ENCODE measurements at places on chromosomes 5 and 9.
A peak's percentile ranks its signal among the peaks of the same experiment; 100 is the strongest.

DNA sequence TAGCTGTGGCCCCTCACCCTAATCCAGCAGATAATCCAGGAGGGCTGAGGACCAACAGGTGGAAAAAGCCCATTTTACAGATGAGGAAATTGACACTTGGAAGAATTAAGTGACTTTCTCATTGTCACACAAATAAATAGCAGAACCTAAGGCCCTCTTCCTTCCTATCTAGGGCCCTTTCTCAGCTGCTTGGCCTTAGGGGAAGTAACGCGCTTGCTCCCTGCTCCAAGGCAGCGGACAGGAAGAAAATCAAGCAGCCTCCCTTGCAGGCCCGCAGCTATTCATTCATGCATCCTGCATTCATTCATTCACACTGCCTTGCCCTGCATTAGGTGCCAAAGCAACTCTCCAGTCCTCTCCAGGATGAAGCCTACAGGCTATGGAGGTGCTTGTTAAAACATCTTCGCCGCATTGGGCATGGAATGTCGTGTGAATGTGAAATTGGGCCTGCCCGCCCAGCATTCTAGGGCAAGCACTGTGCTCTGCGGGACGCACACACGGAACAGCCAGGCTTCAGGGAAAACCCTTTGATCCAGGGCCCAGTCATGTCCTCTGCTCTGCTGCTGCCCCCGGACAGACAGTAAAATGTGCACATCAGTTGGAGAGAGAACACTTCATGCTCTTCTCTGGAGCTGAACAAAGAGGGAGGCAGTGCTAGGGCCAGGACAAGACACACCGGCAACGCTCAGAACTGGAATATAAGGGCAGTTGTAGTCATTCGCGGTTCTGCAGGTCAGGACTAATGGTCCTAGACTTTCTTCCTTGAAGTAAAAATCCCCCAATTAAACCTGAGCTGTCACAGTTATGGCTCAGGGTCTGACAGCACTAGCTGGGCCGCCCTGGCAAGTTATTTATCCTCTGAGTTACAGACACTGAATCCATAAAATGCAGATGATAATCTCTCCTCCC is 166.0 kb downstream of the COL23A1 start:
- no peak for DNase-seq

DNA sequence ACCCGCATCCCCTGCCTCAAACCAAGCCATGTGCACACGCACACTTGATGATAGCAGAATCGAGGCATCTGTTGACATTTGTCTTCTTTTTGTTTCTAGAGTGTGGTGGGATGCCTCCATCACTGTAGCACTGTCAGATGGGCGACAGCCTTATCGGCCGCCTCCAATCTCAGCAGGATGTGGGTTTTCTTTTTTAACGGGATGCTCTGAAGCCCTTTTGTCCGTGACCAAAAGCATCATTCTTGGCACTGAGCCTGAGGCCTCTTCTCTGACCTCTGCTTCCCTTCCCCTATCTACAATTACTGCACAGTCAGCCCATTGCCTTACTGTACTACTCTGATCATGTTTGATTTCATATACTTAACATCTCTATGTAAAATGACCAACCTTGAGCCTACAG is 78.3 kb downstream of the LMNB1 start:
- DNase-seq = no peak

DNA sequence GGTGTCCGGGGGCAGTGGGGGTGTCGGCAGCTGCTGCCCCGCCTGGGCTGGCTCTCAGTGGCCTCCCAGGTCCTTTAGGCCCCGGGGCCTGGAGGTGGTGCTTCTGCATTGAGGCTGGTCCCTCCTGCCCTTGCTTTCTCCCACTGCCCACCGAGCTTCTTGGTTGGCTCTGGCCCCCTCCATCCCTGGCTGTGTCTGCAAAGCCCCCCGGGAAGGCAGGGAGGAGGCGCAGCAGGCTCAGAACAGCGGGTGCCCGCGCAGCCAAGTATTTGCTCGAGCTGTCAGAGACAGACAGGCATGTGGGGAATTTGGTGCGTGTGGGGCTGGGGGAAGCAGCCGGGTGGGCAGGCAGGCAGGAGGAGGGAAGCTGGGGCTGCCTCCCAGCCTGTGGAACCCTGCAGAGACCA is 11.5 kb downstream of the CXXC5 start:
- DNase-seq = no peak

GRCh38 chr9:95459851-95460517 is 56.8 kb downstream of the PTCH1 start:
- DNase-seq = no peak

- no peak for DNase-seq
These were observed 65.6 kb downstream of the POU5F2 start for GRCh38 chr5:93675460-93676450.

DNA sequence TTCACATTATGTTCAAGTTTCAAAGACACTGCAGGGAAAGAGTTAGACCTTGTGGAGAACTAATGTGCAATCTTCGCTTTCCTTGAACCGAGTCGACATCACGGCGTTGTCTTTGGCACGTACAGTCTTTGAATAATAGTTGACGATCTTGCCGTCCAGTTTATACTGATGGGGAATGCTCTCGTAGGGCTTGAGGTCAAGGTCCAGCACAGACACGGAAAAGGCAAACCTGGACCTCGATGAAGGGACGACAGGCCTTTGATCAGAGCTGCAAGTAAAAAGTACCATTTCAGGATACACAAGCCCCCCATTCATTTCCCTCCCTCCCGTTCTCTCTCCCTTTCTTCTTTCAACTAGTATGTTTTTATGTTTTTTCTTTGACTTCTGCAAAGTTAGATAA is 54.1 kb downstream of the IPPK start:
- no peak for DNase-seq

- no peak for DNase-seq
These were observed 222.3 kb upstream of the KIF2A start for GRCh38 chr5:62083661-62084060.

DNA sequence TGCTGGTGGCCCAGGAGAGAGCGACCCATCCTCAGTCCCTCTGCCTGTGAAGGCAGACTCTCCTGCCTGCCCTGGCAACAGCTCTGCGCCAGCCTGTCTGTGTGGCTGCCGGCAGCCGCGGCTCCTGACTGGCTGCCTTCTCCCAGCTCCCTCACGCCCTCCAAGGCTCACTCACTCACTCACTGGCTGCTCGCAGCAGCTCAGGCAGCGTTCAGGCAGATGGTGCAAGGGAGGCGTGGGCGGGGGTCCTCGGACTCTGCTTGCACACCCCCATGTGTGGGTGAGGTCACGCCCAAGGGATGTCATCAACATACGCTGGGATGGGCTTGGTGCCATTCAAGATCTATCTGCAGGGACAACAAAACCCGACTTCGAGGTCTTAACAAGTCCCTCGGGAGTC is 66.7 kb downstream of the DAB2IP start:
- no peak for DNase-seq

DNA sequence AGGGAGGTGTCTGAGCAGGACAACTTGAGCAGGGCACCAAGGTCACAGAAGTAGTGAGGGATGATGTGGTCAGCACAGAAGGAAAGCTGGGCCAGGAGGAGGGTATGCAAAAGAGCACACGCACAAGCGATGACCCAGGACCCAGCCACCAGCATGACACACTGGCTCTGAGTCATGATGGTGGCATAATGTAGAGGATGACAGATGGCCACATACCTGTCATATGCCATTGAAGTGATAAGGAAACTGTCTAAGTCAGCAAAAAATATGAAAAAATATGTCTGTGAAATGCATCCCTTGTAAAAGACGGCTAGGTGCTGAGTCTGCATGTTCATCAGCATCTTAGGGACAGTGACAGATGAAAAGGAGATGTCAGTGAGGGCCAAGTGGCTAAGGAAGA is 380 bp downstream of the OR1J1 start:
- no peak for DNase-seq

GRCh38 chr5:126926187-126926586 is 104.2 kb downstream of the MARCHF3 start:
- DNase-seq = no peak

DNA sequence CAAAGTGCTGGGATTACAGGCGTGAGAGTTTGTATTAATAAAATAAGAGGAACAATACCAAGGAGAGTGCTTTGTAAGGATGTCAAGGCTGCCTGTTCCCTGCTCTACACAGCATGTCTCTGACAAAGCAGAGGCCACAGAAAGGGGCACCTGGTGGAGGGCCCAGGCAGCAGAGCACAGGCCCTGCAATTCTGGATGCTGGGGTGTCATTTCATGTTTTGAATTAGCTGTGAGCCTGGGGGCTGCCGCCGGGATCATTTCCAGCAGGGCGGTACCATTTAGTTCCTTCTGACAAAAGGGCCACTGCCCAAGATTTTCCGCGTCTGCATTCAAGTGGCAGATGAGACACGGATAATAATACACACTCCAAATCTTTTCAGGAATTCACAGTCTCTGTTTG is 396.9 kb downstream of the GADD45G start:
- DNase-seq = no peak

DNA sequence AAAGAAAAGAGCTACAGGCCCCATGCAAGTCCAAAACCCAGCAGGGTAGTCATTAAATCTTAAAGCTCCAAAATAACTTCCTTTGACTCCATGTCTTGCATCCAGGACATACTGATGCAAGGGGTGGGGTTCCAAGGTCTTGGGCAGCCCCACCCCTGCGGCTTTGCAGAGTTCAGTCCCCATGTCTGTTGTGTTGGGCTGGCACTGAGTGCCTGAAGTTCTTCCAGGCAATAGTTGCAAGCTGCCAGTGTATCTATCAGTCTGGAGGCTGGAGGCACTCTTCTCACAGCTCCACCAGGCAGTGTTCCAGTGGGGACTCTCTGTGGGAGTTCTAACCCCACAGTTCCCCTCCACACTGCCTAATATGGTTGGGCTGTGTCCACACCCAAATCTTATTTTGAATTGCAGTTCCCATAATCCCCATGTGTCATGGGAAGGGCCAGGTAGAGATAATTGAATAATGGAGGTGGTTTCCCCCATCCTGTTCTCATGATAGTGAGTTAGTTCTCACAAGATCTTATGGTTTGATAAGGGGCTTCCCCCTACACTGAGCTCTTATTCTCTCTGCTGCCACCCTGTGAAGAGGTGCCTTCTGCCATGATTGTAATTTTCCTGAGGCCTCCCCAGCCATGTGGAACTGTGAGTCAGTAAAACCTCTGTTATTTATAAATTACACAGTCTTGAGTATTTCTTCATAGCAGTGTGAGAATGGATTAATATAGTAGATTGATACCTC is 237.5 kb upstream of the ADRA1B start:
- DNase-seq = no peak

DNA sequence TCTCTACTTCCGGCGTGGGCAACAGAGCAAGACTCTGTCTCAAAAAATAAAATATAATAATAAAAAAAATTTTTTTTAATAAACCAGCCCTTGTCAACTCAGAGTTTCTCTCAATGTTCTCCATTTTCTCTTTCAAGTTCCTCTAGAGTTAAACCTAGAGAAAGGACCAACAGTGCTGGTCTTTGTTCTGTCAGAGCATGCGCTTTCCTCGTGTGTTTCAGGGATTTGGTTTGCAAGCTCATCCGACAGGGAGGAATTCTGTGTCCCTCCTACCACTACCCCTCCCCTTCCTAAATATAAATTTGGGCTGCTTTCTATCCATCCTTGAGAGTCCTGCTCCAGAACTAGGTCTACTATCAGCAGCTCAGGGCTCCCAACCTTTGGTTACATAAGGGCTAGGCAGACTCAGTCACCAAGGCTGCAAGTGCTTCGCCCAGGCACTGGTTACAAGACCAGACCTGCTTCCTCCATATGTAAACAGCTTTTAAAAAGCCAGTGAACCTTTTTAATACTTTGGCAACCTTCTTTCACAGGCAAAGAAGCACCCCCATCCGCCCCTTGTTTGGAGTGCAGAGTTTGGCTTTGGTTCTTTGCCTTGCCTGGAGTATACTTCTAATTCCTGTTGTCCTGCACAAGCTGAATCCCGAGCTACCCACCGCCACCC is 13.5 kb downstream of the SETX start:
- no peak for DNase-seq

DNA sequence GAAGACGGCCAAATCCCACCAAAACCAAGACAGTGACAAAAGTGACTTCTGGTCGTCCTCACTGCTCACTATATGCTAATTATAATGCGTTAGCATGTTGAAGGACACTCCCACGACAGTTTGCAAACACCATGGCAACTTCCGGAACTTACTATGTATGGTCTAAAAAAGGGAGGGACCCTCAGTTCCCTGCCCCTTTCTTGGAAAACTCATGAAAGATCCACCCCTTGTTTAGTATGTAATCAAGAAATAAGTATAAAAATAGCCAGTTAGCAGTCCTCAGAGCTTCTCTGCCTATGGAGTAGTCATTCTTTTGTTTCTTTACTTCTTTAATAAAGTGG is 9.5 kb downstream of the FCN2 start:
- no peak for DNase-seq

DNA sequence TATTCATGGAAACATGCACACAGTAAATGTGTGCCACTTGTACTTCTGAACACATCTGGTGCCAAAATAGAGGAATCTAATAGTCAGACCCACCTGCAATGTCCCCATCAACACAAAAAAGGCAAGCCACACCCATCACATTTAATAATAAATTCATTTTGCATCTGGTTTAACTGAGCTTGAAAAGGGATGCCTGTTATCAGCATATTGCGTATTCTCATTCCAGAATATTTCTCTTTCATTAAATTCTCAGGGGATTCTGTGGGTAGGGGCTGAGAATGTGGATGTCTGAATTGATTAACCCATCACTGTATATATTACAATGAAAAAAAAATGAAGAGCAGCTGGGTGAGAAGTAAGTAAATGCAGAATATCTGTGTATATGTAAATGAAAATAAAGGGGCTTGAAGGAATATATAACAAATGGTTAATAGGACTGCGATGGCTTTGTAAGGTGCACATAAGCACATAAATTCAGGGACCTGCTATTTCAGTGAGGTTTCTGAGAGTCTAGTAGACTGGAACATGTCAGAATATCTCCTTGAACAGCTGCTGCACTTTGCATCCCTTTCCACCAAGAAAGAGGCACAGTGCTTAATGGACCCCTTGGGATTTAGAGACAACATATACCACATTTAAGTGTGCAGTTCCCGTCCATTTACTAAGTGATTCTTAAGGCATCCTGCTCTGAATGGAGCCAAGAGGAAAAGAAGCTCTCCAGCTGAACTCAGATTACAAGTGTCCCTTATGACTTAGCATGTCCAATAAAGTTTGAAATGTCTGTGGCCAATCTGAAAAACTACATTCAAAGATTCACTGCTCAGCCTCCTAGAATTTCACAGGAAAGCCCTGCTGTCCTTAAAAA is 104.1 kb upstream of the NIPBL start:
- peak; percentile 88 for DNase-seq

GRCh38 chr9:88942411-88942810 is 48.9 kb upstream of the S1PR3 start:
- DNase-seq = no peak

DNA sequence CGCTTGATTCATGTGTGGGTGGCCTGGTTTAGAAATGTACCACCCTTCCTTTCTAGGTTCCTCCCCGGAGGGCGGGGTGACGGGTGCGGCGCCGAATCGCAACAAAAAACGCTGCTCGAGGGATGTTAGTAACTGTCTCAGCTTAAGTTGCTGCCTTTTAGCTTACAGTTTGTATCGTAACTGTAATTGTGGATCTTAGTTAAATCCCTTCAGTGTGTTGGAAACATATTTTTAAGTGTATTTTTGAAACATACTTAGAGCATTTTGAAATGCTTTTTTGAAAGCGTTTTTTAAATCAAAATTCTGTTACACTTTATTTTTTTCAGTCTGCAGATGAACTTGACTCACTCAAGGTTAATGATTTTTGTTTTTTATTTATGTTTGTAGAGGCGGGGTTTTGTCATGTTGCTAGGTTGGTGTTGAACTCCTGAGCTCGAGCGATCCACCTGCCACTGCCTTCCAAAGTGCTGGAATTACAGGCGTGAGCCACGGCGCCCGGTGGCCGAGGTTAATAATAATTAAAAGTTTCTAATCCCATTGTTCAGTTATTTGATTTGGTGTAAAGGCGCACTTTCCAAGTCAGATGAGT is 997 bp upstream of the CHD1 start:
- peak; percentile 61 for DNase-seq

GRCh38 chr5:160486573-160486972 is 64.9 kb downstream of the PTTG1 start:
- DNase-seq = no peak
